ENCODE measurements at places on chromosomes 4 and X. TPM values are rescaled to one million over a fixed set of nuclear protein-coding genes. Genes with fewer than 3 reads are reported as not detected.

The BEX2 gene
- 169 TPM for polyA plus RNA-seq

The XAGE1A gene
- not detected for polyA plus RNA-seq

The SLIT2 gene
- 49.9 TPM for polyA plus RNA-seq

The PAGE2B gene
- not detected for polyA plus RNA-seq

The FABP2 gene
- polyA plus RNA-seq: 9.9 TPM

The PKD2 gene
- 19.2 TPM for polyA plus RNA-seq

The LGI2 gene
- 8.7 TPM for polyA plus RNA-seq

The CLCN4 gene
- polyA plus RNA-seq: 5.4 TPM

The POU4F2 gene
- not detected for polyA plus RNA-seq

The SSX4B gene
- polyA plus RNA-seq: not detected

The CT83 gene
- not detected for polyA plus RNA-seq

The DGKK gene
- 0.47 TPM for polyA plus RNA-seq

The ENPEP gene
- polyA plus RNA-seq: 5.8 TPM

The SSX1 gene
- not detected for polyA plus RNA-seq

The YY2 gene
- polyA plus RNA-seq: 1.1 TPM

The PAGE1 gene
- polyA plus RNA-seq: not detected

The ALB gene
- polyA plus RNA-seq: 5.4 TPM

The TEC gene
- 4.0 TPM for polyA plus RNA-seq

The TLR10 gene
- polyA plus RNA-seq: 0.06 TPM

The CCDC120 gene
- 5.4 TPM for polyA plus RNA-seq

The CENPVL1 gene
- polyA plus RNA-seq: 1.2 TPM

The GAGE12F gene
- not detected for polyA plus RNA-seq

The HMGN5 gene
- polyA plus RNA-seq: 20.7 TPM

The MSX1 gene
- 12.5 TPM for polyA plus RNA-seq
